Transverse colon (tissue), 4 donors: ENCODE measurements at places on chromosomes 16 and 17. TPM values are rescaled to one million over a fixed set of nuclear protein-coding genes. Genes with fewer than 3 reads are reported as not detected.

- H3K27me3 ChIP-seq = no peaks in the 10 kb centered on the region
- no peak for DNase-seq
- H3K4me1 ChIP-seq = no peaks in the 10 kb centered on the region
- no peaks in the 10 kb centered on the region for H3K36me3 ChIP-seq
- H3K27ac ChIP-seq = no peak overlapping the region
These were observed 38.6 kb upstream of the TBX2 start for GRCh38 chr17:61361084-61361483.

GRCh38 chr17:67421869-67422273 lies 44.8 kb downstream of the PITPNC1 start:
- H3K4me1 ChIP-seq = peaks cover 45% of the 10 kb centered on the region
- no peaks in the 10 kb centered on the region for H3K27me3 ChIP-seq
- H3K4me3 ChIP-seq = no peak overlapping the region

GRCh38 chr17:74015316-74015715 lies 188.2 kb upstream of the RPL38 start:
- H3K27me3 ChIP-seq = peaks cover 16% of the 10 kb centered on the region
- no peaks in the 10 kb centered on the region for H3K4me1 ChIP-seq
- no peak overlapping the region for H3K27ac ChIP-seq
- no peaks in the 10 kb centered on the region for H3K36me3 ChIP-seq

DNA sequence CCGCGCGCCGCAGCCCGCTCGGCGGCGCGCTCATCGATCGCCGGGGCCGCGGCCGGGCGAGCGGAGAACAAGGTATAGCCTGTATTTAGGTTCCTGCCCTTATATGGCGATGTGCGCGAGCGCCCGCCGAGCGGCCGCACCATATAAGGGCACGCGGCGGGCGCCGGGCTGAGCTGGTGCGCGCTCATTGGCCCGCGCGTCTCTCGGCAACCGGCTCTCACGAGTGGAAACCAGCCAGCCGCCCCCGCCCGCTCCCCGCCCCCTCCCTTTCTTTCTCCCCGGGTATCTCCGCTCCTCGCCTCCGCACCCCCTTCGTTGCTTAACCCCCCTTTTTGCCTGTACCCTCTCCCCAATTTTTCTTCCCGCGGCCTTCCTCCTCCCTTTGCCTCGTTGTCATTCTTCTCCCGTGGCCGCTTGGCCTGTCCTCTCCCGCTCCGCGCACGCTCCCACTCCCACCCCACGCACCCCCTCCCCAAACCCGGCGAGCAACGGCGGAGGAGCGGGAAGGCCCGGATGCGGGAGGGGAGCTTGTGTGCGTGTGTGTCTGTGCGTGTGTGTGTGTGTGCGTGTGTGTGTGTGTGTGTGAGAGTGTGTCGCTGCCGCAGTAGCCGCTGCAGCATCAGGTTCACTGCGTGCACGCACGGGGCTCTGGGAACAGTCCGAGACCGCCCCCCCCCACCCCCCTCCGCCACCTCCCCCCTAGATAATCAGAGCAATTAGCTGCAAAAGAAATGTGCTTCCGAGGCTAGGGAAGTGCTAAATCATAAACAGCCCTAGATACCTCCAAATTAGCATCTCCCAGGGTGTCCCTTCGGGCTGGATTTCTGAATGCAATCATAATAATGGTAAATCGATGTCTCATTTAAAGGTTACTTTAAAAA lies 13.5 kb upstream of the CBX8 start:
- DNase-seq = peak; percentile 85
- H3K27ac ChIP-seq = no peak overlapping the region
- no peaks in the 10 kb centered on the region for H3K36me3 ChIP-seq
- H3K27me3 ChIP-seq = peaks cover 99% of the 10 kb centered on the region
- H3K4me3 ChIP-seq = no peak overlapping the region

DNA sequence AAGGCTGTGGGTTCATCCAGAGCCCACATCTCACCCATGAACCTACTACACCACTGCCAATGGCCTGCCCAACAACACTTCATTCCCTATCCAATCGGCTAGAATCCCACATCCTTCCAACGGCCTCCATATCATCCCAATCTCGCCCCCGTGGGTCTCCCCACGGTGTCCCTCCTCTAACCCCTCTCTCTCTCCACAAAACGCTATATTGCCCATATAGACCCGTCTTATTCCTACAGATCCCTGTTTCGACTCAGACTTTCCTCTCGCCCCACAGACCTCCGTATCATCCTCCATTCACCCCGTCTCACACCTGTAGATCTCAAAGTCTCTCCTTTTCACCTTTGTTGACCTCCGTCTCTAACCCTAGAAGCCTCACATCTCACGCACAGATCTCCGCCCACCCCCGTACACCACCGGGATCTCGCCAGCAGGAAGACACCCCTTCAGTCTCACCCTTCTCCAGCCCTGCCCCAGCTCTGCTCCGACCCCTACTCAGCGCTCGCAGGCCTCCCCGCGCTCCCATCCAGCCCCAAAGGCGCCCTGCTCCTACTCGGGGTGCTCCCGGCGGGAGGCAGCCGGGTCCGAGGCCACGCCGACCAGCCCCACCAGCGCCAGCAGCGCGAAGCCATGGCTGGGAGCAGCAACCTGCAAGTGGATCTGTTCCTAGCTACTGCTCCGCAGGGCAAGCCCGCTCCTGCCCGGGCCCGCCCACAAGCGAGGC lies at the start of gene FDXR:
Gene FDXR (minus strand): TSS at position 682 of the 724 bp plus-strand sequence. CDS start 50 bp downstream, at position 632.
- H3K27ac ChIP-seq = peak within 1 kb of the TSS; percentile 91
- no peaks in the 10 kb centered on the region for H3K36me3 ChIP-seq
- H3K27me3 ChIP-seq = no peaks in the 10 kb centered on the region
- peaks cover 2% of the 10 kb centered on the region for H3K4me1 ChIP-seq

DNA sequence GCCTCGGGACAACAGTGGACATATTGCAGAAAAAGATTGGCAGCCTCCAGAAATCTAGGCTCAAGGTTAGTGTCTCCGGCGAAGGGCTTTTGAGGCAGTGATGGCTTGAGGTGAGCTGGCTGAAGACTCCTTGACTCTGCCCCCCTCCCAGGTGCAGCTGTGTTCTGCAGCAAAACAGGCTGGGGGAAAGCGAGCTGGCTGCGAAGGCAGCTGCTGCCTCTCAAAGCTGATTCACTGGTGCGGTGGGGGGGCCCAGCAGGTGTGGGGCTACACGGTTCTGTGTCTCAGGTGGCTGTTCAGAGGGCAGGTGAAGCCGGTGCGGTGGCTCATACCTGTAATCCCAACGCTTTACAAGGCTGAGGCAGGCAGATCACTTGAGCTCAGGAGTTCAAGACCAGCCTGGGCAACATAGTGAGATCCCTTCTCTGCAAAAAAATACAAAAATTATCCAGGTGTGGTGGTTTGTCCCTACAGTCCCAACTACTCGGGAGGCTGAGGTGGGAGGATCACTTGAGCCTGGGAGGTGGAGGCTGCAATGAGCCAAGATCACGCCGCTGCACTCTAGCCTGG lies 22.9 kb downstream of the C16orf96 start:
- H3K36me3 ChIP-seq = no peaks in the 10 kb centered on the region
- no peak for DNase-seq
- H3K27ac ChIP-seq = no peak overlapping the region
- H3K4me3 ChIP-seq = no peak overlapping the region
- H3K27me3 ChIP-seq = no peaks in the 10 kb centered on the region
- H3K4me1 ChIP-seq = no peaks in the 10 kb centered on the region

GRCh38 chr16:72108353-72109102 lies 14.9 kb downstream of the DHX38 start:
- no peaks in the 10 kb centered on the region for H3K4me1 ChIP-seq
- H3K36me3 ChIP-seq = peaks cover 6% of the 10 kb centered on the region
- H3K27ac ChIP-seq = no peak overlapping the region

- H3K27ac ChIP-seq = peak overlapping the region; percentile 72
- peak; percentile 77 for DNase-seq
- no peaks in the 10 kb centered on the region for H3K36me3 ChIP-seq
- peaks cover 14% of the 10 kb centered on the region for H3K4me1 ChIP-seq
- no peaks in the 10 kb centered on the region for H3K27me3 ChIP-seq
- no peak overlapping the region for H3K4me3 ChIP-seq
These were observed 286.6 kb downstream of the SOX9 start for GRCh38 chr17:72407336-72407909.

DNA sequence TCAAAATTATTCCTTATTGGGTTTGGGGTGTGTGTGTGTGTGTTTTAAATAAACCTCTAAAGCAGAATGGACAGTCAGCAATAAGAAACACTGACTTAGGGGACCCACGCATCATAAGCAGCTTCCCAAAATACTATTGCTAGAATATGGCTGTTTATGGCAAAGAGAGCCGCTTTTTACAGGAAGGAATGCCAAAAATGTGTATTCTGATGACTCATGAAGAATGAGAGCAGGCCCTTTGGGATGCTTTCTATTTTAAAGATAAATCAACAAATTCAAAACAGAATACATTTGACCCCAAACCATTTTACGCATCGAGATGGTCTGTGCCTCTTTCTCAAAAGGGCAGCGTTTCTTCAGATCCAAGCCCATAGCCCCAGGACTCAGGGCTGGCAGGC lies 37.5 kb downstream of the ARHGAP17 start:
- peaks cover 12% of the 10 kb centered on the region for H3K36me3 ChIP-seq
- H3K27me3 ChIP-seq = no peaks in the 10 kb centered on the region
- peak overlapping the region; percentile 51 for H3K27ac ChIP-seq
- H3K4me3 ChIP-seq = no peak overlapping the region

- H3K27me3 ChIP-seq = peaks cover 5% of the 10 kb centered on the region
- no peak overlapping the region for H3K27ac ChIP-seq
- no peaks in the 10 kb centered on the region for H3K4me1 ChIP-seq
- no peaks in the 10 kb centered on the region for H3K36me3 ChIP-seq
- H3K4me3 ChIP-seq = no peak overlapping the region
These were observed 27.1 kb downstream of the MEOX1 start for GRCh38 chr17:43634591-43635125.

DNA sequence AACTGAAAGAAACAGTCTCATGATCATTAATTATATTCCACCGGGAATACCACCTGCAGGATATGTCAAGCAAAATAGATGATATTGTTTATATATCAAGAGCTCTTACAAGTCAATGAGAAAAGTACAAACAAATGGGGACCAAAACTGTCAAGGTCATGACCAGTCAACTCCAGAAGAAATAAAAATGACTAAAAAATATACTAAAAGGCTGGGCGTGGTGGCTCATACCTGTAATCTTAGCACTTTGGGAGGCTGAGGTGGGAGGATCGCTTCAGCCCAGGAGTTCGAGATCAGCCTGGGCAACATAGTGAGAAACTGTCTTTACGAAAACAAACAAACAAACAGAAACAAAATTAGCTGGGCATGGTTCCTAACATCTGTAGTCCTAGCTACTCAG lies 49.8 kb upstream of the SCNN1B start:
- H3K4me1 ChIP-seq = peaks cover 7% of the 10 kb centered on the region
- H3K36me3 ChIP-seq = no peaks in the 10 kb centered on the region
- H3K27me3 ChIP-seq = no peaks in the 10 kb centered on the region
- no peak overlapping the region for H3K4me3 ChIP-seq
- no peak overlapping the region for H3K27ac ChIP-seq

DNA sequence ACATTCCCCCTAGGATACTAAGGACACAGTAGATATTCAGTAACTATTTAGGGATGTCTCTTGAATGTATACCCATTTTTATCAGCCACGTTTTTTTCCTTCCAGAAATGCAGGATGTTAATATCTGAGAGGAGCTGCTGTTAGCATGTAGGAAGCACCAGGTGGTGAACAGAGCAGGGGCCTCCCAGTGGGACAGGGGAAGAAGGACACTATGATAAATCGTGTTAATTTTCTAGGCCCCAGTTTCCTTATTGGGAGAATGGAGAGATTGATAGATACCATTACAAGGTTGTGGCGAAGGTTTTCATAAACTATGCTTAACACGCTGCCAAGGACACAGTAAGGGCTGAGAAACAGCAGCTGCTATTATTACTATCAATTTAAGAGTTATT lies 45.4 kb downstream of the PRSS54 start:
- no peak for DNase-seq
- H3K4me1 ChIP-seq = peaks cover 6% of the 10 kb centered on the region
- peak overlapping the region; percentile 53 for H3K27ac ChIP-seq
- H3K36me3 ChIP-seq = no peaks in the 10 kb centered on the region
- H3K4me3 ChIP-seq = peak overlapping the region; percentile 71
- H3K27me3 ChIP-seq = no peaks in the 10 kb centered on the region

- H3K27me3 ChIP-seq = no peaks in the 10 kb centered on the region
- H3K4me1 ChIP-seq = no peaks in the 10 kb centered on the region
- no peak overlapping the region for H3K4me3 ChIP-seq
- no peaks in the 10 kb centered on the region for H3K36me3 ChIP-seq
- no peak overlapping the region for H3K27ac ChIP-seq
These were observed 8.6 kb downstream of the RPGRIP1L start for GRCh38 chr16:53695070-53695469.

DNA sequence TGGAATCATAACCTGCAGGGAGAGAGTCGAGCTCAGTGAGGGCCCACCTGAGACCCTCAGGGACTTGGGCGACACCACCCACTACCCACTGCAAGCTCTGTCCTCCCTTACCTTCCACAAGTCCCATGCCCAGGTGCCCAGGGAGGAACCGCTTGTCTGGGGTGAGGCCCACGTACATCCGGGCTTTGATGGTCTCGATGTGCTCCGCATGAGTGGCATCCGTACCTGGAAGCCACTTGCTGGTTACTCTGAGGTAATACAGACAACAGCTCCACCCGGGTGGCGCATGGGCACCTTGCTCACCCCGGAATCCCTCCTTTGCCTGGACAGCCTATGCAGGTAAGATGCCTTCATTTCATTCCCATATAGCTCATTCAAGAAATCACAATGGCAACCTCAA lies 24.8 kb downstream of the MIEF2 start:
- no peaks in the 10 kb centered on the region for H3K27me3 ChIP-seq
- H3K27ac ChIP-seq = no peak overlapping the region
- no peaks in the 10 kb centered on the region for H3K4me1 ChIP-seq
- DNase-seq = no peak

GRCh38 chr17:29116804-29117753 lies 63.1 kb downstream of the MYO18A start:
- H3K27ac ChIP-seq = no peak overlapping the region
- H3K36me3 ChIP-seq = peaks cover 37% of the 10 kb centered on the region
- no peaks in the 10 kb centered on the region for H3K27me3 ChIP-seq
- no peaks in the 10 kb centered on the region for H3K4me1 ChIP-seq

- DNase-seq = no peak
- peaks cover 7% of the 10 kb centered on the region for H3K4me1 ChIP-seq
- H3K36me3 ChIP-seq = no peaks in the 10 kb centered on the region
- peak overlapping the region; percentile 98 for H3K27ac ChIP-seq
- no peaks in the 10 kb centered on the region for H3K27me3 ChIP-seq
- H3K4me3 ChIP-seq = no peak overlapping the region
These were observed 3.3 kb downstream of the TAOK1 start for GRCh38 chr17:29393436-29393835.

DNA sequence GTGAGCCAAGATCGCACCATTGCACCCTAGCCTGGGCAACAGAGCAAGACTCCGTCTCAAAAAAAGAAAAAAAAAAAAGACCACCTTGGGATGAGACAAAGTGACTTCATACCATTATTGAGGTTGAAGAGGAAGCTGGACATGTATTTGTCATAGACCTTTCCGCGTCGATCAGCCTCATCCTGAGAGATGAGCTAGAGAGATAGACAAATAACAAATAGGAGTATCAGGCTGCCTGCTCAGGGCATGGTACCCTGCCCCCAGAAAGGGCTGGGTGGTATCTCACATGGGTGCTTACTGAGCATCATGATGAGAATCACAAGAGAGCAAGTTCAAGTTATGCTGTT lies 22.1 kb downstream of the CNTNAP1 start:
- no peak overlapping the region for H3K4me3 ChIP-seq
- no peak overlapping the region for H3K27ac ChIP-seq
- H3K27me3 ChIP-seq = no peaks in the 10 kb centered on the region
- DNase-seq = no peak
- H3K36me3 ChIP-seq = peaks cover 78% of the 10 kb centered on the region

- no peak overlapping the region for H3K4me3 ChIP-seq
- H3K4me1 ChIP-seq = no peaks in the 10 kb centered on the region
- no peak for DNase-seq
- no peak overlapping the region for H3K27ac ChIP-seq
- H3K36me3 ChIP-seq = peaks cover 5% of the 10 kb centered on the region
These were observed 33.8 kb downstream of the GTF3C1 start for GRCh38 chr16:27515874-27516353.

Gene CHD9NB
- total RNA-seq = 3.1 TPM

Gene SLFN5
- 14.0 TPM for total RNA-seq

Gene VPS25
- total RNA-seq = 93.7 TPM

Gene C16orf86
- 7.1 TPM for total RNA-seq

Gene PLA2G10
- 43.8 TPM for total RNA-seq
